ENCODE measurements at places on chromosomes 16 and 17.

DNA sequence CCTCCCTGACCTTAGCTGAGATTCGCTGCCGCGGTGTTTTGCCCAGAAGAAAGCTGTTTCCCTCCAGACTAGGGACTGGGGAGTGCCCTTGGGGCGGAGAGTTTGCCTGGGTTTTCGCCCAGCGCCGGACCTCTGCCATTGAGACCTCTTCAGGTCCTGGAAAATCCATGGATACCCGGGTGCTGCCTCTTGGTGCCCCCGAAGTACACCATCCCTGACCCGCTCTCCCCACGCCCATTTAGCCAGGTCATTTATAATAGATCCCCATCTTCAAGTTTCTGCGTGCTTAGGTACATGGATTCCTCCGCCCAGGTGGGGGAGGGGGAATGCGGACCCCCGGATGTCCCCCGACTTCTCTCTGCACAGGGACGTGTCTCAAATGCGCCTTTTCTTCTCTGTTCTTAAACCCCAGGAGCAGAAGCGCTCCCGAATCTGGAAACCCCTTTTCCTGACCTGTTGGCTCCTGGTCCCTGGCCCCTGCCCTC lies 15.0 kb upstream of the CBX8 start:
- no peak for DNase-seq

- no peak for DNase-seq
Observed at GRCh38 chr17:75239778-75240393, 21.5 kb downstream of the GGA3 start.

DNA sequence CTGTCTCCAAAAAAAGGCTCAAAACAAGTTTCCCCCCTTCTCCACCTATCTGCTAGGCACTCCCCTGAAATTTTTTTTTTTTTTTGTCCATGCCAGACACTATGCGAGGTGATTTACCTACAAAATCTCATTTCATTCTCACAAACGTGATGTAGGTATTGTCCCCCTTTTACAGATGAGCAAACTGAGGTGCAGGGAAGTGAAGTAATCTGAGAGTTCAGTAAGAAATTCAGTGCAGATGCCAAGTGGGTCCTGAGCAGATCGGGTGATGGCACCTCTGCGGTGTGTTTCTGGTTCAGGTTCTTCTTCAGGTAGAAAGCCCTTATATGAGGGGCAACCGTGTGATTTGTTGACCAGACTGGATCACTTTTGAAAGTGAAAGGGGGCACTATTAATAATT lies 9.7 kb downstream of the TBKBP1 start:
- no peak for DNase-seq

DNA sequence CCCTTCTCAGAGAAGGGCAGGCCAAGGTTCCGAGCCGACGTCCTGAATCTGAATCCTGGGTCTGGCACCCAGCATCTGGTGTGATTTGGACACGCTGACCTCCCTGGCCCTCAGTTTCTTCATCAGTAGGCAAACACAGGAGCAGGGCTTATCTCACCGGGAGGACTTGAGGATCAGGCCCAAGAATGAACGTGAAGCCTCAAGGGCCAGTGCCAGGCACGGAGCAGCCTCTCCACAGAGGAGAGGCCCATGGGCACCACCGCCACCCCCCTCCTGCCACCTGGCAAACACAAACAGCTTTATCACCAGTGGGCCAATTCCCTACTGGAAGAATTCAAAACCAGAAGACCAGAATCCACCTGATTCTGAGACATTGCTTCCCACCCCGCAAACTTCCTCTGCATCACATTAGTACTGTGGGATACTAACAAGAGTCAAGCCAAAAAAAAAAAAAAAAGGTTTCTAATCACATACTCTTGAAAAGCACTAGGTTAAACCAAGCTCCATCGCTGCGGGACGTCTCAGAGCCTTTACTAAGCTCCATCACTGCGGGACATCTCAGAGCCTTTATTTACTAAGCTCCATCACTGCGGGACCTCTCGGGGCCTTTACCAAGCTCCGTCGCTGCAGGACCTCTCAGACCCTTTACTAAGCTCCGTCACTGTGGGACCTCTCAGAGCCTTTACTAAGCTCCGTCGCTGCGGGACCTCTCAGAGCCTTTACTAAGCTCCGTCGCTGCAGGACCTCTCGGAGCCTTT lies 68.0 kb upstream of the DOC2B start:
- peak; percentile 6 for DNase-seq

GRCh38 chr16:9264067-9264466 lies 172.6 kb downstream of the HAPSTR1 start:
- no peak for DNase-seq

DNA sequence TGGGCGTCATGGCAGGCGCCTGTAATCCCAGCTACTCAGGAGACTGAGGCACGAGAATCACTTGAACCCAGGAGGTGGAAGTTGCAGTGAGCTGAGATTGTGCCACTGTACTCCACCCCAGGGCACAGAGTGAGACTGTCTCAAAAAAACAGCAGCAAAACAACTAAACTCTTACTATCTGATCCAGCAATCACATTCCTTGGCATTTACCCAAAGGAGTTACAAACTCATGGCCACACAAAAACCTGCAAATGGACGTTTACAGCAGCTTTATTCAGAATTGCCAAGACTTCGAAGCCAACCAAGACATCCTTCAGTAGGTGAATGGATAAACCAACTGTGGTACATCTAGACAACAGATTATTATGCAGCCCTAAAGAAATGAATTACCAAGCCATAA lies 4.0 kb downstream of the SIAH1 start:
- DNase-seq: no peak

GRCh38 chr17:11736613-11737312 lies 138.5 kb downstream of the DNAH9 start:
- no peak for DNase-seq

DNA sequence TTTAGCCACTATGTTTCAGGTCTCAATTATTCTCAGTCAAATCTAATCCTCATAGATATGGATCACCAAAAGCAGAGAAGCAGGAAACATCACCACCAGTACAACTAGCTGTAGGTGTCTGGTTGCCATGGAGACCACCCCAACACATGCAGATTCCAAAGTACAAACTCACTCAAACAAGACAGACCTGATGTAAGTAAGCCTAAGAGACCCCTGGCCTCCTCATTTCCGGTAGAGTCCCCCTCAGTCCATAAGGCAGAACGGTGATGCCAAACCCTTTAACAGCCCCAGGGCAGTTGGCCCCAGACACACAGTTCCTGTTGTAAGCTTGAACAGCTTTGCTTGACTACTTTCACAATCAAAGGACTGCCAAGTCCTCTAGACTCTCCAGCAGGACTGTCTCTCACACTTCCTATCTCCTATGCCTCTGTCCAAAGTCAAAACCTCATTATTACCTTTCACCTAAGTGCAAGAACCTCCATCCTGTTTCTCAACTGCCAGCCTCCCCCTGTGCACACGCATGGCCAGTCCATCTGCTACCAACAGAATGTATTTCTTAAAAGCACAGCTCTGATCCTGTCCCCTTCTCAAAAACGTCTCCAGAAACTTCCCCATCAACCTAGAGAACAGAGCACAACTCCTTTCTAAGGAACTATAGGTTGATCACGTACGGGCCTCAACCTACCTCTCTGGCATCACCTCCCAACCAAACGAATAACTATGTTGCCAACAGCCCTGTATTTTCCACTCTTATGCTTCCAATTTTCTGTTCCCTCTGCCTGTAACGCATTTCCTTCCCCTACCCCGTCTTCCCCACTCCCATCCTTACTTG lies 23.9 kb downstream of the SLC39A11 start:
- no peak for DNase-seq

- no peak for DNase-seq
Observed at GRCh38 chr16:24839347-24839972, 6.3 kb upstream of the SLC5A11 start.

GRCh38 chr16:87390641-87391323 lies 1.4 kb upstream of the MAP1LC3B start:
- peak; percentile 16 for DNase-seq

- DNase-seq: no peak
Observed at GRCh38 chr16:52265446-52265861, 281.5 kb downstream of the TOX3 start.

GRCh38 chr17:42673885-42674754 lies 2.7 kb downstream of the PLEKHH3 start:
- DNase-seq: peak; percentile 77

Data from left ventricle myocardium inferior (tissue), 1 donor.